Spleen (tissue), 13 donors: ENCODE measurements at places on chromosomes 5 and 9.

DNA sequence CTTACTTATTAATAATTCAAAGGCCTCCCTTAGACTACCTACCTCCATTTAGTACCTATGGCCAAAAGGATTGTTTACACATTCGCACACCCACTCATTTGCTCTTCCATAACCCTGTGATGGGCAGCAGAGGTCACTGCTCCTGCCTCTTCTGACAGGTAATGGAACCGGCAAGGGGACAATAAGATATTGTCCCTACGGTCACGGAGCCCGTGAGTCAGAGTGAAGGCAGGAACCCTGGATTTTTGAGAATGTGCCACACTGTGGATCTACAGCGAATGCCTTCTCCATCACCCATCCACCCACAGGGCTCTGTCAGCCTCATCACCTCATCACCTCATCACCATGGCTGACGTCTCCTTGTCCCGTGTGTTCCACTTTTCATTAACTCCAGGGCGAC is 132.3 kb downstream of the MYO10 start:
- DNase-seq = no peak

DNA sequence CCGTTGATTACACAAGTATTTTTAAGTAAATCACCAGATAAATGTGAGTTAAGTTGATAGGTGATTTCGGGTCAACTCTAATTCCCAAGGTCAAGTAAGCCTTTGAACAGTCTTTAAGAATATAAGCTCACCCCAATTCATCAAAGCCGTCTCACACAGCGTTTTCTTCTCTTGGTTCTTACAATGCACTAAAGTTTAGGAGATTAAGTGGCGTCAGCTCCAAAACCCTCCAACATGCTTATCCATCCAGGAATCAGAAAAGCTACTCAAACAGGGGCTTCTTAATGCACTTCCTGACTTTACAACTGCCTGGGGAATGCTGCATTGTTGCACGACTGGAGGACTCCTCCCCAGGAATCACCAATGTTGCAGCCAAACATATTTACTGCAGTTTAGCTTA is 206.2 kb upstream of the EFNA5 start:
- no peak for DNase-seq

GRCh38 chr9:20929276-20929675 is 102.2 kb downstream of the HACD4 start:
- DNase-seq = no peak

DNA sequence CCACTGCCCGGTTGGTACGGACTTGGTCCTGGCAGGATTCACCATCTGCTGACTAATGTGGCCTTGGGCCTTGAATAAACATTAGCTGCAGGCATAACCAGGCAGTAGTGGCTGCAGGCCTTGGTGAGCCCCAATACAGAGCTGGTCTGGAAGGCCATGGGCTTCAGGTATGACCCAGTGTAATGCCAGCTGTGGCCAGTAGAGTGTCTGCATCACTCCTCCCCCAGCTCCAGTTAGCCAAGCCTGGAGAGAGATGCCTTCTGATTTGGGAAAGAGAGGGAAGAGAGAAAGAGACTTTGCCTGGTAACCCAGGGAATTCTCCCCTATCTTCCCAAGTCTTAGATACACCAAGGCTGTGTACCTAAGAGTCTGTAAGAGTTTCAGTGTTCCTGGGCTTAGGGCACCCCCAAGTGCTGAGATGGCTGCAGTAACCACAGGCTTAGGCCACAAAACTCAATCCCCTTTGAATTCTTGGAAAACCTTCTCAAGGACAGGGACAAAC is 5.6 kb upstream of the C5 start:
- DNase-seq = no peak

DNA sequence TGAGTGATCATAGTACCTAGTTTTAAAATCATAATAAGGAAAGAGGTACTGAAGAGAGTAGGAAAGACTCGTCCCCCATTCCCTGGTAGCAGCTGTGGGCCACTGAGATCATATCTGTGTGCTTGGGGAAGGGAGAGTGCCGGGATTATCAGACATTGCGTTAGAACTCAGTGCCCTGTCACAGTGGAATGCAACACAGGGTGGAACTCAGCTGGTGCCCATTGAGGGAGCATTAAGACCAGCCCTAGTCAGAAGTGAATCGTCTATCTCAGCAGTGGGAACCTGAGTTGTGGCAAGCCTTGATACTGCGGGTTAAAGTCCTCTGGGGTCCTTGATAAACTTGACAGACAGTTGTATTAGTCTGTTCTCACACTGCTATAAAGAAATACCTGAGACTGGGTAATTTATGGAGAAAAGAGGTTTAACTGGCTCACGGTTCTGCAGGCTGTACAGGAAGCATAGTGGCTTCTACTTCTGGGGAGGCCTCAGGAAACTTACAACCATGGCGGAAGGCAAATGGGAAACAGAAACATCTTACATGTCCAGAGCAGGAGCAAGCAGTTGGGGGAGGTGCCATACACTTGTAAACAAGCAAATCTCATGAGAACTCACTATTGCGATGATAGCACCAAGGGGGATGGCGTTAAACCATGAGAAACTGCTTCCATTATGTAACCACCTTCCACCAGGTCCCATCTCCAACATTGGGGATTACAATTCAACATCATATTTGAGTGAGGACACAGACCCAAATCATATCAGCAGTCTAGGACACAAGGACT is 33.1 kb downstream of the NDUFAF2 start:
- no peak for DNase-seq
